ENCODE measurements at places on chromosomes 11 and 22.

DNA sequence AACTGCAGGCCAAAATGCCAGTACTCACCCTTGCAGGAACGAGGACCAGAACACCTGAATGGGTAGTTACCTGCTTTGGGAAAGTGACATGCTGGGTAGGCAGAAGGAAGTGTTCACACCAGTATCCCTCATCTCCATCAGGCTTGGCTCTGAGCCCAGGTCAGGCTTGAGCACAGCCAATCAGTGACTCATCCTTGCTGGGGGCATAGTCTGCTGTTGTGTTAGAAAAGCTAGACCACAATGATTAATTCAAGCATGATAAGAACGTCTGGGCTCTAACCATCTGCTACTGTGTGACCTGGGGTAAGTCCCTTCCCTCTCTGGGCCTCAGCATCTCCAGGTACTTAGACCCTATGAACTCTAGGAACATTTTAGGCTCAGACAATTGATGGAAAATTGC, 450.4 kb downstream of the MIAT start:
- peak; percentile 5 for DNase-seq

DNA sequence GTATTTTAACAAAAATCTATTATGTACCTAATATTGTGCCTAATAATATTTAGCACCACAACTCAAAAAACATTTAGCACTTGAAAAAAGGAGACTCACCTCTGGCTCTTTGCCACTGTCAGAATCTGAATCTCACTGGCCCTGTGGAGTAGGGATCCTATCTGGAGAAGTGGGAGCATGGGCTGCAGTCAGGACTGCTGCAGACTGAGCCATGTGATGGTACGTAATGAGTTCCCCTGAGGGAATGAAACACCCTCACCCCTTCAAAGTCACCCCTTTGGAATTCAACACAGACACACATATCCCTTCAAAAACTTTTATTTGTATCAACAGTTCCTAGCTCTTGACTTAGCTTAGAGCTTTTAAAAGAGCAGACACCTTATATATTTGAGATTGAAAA, 6.5 kb downstream of the PTPMT1 start:
- no peak for DNase-seq

DNA sequence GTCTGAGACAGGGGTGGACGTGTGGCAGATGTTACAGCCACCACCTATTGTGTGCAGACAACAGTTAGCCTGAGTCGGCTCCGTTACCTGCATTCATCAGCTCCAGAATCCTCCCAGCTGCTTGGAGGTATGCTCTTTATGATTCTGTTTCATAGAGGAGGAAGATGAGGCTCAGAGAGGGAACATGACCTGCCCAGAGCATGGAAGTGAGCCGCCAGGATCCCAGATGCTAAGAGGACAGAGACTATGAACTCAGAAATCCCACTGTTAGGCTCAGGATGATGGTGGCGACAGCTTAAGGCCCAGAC, 1.5 kb downstream of the EMID1 start:
- no peak for DNase-seq

- no peak for DNase-seq
Observed at GRCh38 chr11:107501713-107502112, 44.1 kb upstream of the CWF19L2 start.

- DNase-seq: no peak
Observed at GRCh38 chr11:58805065-58805464, 39.4 kb downstream of the GLYATL2 start.
